Activated CD8-positive, alpha-beta memory T cell treated with anti-CD3 and anti-CD28 coated beads, Interleukin-2, amount 10 ng/mL, durations not matched to agents 7 days and 5 days (primary cell): ENCODE measurements at places on chromosomes 12 and 14.

GRCh38 chr12:80813820-80814219 lies 97.1 kb downstream of the MYF5 start:
- no peak for DNase-seq

GRCh38 chr12:47773062-47773857 lies at the start of gene SLC48A1:
TSS of gene SLC48A1 (plus strand) at chr12:47773238. CDS start at chr12:47773305, 67 bp downstream.
- peak; percentile 69 for DNase-seq

- DNase-seq = no peak
These were observed 618 bp downstream of the SEC23A start for GRCh38 chr14:39102265-39102968.

- DNase-seq = no peak
These were observed 320.8 kb upstream of the CCDC196 start for GRCh38 chr14:66165337-66165736.

DNA sequence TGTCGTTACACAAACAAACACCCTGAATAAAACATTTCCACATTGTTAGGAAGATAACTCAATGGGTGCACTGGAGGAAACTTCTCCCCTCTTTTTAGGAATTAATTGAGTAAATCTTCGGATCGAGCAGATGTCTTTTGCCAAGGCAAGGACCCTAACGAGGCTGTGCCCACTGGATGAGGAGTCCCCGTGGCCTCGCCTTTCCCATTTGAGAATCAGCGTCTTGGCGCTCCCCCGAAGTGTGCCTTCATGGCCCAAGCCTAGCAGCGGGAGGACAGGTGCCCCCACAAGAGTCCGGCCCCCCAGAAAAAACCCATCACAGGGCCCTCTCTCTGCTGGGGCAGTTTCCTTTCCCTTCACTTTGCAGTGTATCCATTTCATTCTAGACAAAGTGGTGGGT lies 246.6 kb downstream of the BCL11B start:
- DNase-seq = no peak

- no peak for DNase-seq
These were observed 259.6 kb upstream of the TBX3 start for GRCh38 chr12:114943601-114944000.

- peak; percentile 65 for DNase-seq
These were observed 43.0 kb upstream of the TSPAN9 start for GRCh38 chr12:3034067-3034750.

DNA sequence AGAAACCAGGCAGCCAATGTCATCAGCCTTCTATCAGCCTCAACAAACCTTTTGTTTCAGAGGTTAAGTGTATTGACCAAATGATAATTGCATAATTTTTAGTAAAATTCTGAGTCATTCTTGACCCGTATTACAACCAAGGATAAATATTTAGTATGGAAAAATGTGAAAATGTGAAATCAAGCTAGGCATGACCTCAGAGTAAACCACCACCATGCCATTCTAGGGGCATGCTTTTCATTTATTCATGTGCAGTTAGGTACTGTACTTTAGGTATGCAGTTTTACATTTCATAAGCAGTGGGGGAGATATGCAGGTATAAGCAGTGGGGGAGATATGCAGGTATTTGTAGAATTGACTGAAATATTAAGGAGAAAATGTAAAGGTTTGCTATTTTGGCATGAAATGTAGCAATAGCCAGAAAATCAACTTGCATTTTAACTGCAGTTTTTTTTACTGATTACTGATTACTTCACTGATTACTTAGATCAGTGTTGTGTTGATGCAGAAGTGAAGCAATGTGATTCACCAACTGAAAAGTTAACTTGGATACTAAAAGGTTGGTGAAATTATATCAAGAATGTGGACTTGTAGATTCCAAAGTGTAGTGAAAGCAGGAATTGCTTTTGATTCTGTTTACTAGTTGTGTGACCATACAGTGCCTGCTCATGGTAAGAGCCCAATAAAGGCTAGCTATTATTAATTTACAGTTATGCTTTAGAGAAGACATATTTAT lies 184.2 kb downstream of the ESR2 start:
- DNase-seq = no peak

- DNase-seq = no peak
These were observed 581.6 kb downstream of the GALC start for GRCh38 chr14:87411370-87411769.

DNA sequence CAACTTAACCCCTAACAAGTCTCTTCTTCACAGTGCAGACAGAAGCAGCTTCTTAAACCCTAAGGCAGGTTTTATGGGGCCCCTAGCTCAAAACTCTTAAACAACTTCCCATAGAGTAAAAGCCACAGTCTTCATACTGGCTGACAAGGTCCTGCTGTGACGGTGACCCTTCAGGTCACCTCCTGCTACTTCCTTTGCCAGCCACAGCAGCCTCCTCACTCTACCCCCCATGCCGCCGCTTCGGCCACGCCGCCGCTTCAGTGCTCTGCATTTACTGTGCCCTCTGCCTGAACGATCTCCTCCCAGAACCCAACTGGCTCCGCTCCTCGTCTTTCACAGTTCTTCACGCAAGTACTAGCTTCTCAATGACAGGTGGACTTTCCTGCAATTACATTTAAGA lies 45.5 kb downstream of the ACADS start:
- DNase-seq = peak; percentile 31

DNA sequence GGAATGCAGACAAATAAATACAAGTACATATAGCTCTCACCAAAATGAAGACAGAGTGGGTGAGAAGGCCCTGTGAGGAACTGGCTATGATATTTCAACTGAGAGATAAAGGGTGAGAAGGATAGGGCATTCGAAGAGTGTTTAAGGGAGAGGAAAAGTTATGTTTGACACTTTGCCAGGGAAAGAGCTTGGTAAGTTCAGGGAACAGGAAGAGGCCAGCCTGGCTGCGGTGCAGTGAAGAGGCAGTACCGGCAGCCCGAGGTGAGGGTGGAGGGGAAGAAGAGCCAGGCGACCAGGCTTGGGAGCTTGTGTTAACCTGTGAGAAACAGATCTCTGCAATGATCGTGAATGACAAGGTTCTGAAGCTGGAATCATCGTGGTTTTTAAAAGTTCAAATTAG lies 84.7 kb upstream of the RFX4 start:
- DNase-seq = no peak
